ENCODE measurements at places on chromosomes 12 and 14.

GRCh38 chr12:70028918-70029317, 203.9 kb downstream of the MYRFL start:
- no peak for DNase-seq

GRCh38 chr12:126770188-126770587, 1496.8 kb upstream of the TMEM132C start:
- DNase-seq, result no peak

DNA sequence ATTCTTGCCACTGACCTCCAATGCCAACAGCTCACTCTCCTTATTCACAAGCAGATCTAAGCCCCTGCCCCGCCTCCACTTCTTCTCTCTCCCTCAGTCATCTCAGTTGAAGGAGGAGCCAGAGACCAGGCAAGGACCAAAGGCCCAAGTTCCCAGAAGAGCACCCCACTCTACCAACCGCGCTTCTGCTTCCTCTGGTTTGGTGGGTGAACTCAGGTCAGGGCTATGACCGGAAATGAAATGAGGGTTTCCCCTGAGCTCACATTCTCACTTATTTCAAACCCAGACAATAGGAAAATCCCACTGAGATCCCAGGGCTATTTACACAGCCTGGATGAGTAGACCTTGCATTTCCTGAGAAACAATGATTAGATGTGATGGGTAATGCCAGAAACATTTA, 9.9 kb downstream of the DPF3 start:
- DNase-seq, result no peak

DNA sequence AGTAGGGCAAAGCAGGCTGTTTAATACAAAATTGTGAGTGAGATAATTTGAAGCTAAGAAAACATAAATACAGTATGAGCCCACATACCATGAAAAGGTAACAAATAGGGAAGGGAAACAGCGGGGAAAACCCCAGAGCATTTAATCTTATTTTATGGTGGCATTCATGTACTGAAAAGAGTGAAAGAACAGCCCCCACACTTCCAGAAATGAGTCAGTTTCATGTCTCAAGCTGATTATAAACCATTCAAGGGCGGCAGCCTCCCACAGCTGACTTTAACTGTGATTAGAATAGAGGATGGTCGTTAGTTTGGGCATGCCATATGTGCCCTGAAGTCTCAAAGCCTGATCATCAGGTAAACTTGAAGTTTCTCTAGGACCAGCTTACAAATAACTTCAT, 64.5 kb downstream of the FOXG1 start:
- no peak for DNase-seq

- no peak for DNase-seq
Measured at GRCh38 chr14:58177125-58177524, 22.8 kb upstream of the ACTR10 start.

GRCh38 chr14:67141146-67141900, 47.9 kb upstream of the GARIN2 start:
- DNase-seq, result no peak

GRCh38 chr12:107992870-107993451, 136.1 kb upstream of the WSCD2 start:
- no peak for DNase-seq
